ENCODE measurements at places on chromosomes 2 and 18.

DNA sequence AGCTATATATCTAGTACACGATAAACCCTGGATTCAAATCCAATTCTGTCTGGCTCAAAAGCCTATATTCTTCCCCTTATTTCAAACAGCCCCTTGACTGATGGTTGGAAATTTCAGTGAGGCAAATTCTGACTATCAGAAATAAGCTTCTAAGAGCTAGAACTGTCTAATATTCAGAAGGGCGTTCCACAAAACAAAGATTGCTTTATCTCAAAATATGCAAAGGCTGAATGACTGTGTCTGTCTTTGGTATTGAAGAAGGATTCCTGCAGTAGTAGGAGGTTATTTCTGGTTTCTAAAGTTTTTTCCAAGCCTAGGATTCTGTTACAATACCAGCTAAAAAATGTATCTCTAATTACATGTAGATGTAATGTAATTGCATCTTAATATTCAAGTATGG is 31.1 kb downstream of the DRC1 start:
- DNase-seq: no peak

DNA sequence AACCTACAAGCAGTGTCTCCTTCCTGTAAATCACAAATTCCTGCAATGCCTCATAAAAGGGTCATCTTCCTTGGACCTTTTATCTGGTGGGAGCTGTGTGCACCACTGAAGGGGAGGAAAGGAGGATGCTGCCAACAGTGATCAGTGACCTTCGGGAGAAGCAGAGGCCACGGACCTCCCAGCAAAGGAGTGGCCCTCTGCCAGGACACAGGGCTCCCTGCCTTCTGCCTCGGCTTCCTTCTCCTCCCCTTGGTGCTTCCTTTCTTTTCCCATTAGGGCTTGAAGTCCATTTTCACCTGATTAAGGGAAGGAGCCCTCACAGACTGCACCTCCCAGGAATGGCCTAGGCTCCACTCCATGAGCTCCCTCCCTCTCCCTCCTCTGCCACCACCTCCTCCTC is 85.3 kb upstream of the ITGA6 start:
- no peak for DNase-seq

GRCh38 chr18:8623549-8624106 is 14.4 kb downstream of the RAB12 start:
- DNase-seq: no peak

DNA sequence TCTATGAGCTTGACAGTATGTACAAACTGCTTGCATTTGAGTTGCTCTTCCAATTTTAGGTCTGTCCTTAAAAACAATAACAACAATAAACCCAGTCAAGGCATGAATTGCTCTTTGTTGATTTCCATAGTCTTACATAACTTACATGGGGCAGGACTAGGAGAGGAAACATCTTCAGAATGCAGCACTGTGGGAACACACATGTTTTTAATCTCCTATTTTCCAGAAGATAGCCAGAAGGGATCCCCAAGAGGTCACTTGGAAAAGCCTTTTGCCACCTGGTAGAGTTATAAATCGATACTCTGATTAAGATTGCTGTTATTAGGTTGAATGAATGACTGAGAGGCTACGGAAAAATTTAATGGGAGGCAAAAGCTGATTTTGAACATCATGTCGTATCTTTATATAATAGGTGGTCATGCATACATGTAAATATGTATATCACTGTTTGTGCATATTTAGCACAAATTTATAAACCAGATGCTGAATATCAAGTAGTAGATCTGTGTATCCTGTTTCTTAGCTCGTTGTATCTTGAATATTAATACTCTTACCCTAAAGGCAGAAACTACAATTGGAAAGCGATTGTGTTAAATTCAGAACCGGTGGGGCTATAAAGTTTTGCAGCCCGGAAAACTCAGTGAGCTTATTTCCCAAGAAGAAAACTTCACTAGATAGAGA is 479.4 kb upstream of the TCF4 start:
- no peak for DNase-seq

DNA sequence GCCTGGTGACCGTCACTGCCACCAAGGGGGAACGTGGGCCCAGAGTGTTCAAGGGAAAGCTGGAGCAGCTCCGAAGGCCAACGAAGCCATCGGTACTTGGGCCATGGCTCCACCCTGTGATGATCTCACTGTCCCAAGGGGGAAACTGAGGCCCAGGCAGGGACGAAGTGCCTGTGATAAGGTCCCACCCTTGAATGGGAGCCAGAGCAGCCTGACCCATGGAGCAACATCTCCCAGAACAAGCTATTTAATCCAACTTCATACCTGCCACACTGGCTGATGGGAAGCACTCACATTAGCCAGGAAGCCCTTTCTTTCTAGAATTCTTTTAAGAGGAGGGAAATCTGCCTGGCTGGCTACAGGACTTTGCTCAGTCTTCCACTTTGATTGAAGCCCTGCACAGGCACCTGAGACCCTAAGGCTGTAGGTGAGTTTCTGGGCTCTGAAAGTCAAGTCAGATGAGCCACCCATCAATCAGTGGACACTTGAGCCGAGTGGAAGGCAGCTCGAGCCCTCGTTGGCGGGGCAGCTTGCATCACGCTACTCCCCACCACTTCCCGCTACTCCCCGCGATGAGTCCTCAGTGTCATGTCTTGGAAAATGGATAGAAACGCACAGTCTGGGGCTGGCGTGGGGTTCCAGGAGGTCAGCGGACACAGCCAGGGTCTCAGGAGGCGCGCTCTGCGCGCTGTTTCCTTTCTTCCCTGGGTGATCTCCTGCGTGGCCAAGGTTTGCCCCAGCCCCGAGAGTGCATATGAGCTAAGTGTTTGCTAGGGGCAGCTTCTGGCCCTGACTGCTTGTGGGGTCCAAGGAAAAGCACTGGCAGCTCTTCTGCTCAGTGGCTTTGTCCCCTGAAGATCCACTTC is 2.5 kb upstream of the HS6ST1 start:
- DNase-seq: no peak

- DNase-seq: no peak
Observed at GRCh38 chr2:118667348-118667747, 180.1 kb downstream of the EN1 start.

DNA sequence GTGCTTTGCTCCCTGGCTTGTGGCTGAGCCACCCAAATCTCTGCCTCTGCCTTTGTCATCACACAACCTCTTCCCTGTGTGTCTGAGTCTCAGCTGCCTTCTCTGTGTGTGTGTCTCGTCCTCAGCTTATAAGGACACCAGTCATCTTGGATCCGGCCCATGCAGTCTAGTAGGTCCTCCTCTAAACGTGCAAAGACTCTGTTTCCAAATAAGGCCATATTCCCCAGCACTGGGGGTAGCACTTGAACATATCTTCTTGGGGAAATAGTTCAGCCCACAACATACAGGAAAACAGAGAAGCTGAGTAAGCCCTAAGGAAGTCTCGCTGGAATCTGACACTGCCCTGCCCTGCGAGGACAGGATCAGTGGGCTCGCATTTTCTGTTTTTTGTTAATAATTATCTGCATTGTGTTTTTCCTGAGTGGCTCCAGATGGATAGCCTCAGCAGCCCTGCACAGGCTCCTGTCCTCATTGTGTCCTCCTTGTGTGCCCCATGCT is 42.1 kb downstream of the MTCL1 start:
- no peak for DNase-seq

DNA sequence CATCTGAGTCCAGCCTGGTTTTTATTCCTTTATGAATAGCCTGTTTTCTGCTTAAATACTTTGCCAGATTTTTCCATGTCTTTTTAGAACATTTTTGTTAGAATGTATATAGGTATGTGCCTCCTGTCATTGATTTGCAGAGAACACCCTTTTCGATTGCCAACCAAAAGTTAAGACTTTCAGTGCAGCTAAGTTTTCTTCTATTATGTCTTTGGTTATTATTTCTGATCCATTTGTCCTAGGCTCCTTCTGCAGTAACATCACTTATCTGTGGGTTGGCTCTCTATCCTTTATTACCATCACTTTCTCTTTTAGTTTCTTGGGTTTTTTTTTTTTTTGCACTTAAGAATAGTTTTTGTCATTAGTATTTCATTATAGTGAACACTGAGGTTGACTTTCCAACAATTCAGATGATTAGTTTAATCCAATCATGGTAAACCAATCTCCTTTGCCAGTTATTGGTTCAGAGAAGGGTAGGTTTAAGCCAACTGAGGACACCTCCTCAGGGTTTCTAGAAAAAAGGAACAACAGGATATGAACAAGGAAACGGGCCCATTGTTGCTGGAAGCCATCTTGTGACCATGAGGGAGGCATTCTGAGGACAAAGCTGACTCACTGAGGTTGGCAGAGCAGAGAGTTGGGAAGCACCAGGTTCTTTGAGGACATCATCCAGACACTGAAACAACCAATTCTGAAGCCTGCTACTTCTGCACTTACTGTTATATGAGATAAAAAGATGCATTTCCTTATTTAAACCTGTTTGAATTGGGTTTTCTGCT is 37.9 kb upstream of the GBX2 start:
- DNase-seq: no peak

- DNase-seq: no peak
Observed at GRCh38 chr2:182088681-182089320, 103.1 kb downstream of the PPP1R1C start.

GRCh38 chr2:56464613-56465012 is 280.8 kb downstream of the CCDC85A start:
- no peak for DNase-seq

GRCh38 chr2:126859631-126860030 is 39.1 kb upstream of the TEX51 start:
- no peak for DNase-seq

DNA sequence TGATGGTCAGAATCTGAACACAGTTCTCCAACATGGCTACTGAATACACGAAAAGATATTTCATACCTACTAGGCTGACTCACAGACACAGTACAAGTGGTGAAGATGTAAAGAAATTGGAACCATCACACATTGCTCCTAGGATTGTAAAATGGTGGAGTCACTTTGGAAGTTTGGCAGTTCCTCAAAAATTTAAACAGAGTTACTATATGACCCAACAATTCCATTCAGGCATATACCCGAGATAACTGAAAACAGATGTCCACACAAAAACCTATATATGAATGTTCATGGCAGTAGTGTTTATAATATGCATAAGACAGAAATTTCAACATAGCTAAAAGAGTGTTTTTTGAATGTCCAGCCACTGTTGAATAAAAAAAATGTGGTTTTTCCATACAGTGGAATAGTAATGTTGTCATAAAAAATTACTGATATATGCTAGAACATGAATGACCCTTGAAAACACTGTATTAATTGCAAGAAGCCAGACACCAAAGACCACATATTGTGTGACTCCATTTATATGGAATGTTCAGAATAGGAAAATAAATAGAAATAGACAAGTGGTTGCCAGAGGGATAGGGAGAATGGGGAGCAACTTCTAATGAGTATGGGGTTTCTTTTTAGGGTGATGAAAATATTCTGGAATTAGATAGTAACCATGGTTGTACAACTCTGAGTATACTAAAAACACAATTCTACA is 10.1 kb downstream of the RMP24 start:
- DNase-seq: no peak

- DNase-seq: no peak
Observed at GRCh38 chr18:79628416-79629248, 51.0 kb upstream of the CTDP1 start.

- no peak for DNase-seq
Observed at GRCh38 chr2:23203383-23203782, 181.6 kb upstream of the KLHL29 start.

DNA sequence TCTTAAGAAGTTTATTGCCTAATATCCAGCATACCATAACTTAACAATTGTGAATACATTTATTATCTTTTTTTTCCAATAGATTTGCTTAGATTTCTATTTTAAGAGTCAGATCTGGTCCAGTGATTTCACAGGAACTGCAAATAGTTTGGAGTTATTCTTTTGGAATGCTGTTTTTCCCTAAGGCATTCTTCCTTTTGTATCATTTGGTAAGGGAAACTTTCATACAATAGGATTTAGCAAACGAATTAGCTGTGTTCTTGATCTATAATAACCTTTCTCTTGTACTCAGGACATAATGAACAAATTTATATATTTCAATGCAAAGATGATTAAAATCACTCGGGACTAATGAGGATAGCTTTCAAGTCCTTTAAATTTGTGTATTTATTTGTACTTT is 201.6 kb downstream of the ERBB4 start:
- no peak for DNase-seq

DNA sequence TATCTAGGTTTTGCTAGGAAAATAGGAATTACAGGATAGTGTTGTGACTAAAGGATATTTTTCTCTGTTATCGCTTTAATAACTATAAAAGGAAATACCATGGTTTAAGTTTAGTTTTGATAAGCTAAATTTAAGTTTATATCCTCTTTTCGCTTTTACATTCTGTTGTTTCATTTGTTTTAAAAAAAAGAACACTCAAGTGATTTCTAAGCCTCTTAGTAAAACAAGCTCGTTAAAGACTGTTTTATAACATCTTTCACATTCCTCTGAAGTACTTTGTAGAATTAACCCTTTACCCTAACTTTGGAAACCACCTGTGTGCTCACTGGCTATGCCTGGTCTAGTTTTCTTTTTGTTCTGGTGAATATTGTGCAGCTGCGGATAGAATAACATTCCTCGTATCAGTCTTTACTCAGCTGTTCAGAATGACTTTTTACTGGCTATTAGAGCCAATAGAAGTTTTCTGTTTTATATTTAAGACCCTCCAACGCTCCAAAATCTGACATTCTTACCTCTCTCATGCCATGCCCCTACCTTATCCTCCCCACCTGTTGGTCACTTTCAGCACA is 183.1 kb downstream of the PTPRM start:
- DNase-seq: no peak

- no peak for DNase-seq
Observed at GRCh38 chr18:58562146-58562998, 66.5 kb downstream of the ALPK2 start.

GRCh38 chr2:232626584-232626983 is 6.8 kb upstream of the EFHD1 start:
- no peak for DNase-seq

DNA sequence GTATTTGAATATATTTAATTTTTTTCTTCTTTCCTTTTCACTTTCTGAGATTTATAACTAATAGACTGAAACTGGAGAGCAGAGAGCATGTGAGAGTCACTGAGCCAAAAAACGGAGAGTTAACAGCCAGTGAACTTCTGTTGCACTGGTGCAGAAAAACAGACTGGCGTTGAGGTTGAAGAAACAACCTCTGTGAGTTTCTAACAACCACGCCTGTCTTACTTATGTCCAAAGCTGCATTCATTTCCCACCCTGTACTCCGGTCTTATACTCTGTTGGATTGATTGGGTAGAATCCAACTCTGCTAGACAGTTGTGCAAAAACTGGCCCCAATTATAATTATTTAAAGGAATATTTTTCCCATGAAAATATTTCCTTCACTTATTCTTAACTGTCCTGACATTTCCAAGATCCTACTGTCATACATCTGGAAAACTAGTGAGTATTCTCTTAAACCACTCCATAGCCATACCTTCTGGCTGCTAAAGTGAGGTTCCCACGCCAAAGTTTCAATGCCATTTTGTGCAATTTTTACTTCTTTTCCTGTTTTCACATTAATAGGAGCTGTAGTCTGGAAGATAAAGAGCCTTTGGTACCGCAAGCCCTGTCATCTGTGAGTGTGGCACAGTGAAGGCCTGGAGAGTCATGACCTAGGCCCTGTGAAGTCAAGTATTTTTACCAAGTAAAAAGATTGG is 9.4 kb downstream of the CYP1B1 start:
- DNase-seq: no peak
